ENCODE measurements at places on chromosomes 1 and 21.
A peak's percentile ranks its signal among the peaks of the same experiment; 100 is the strongest.

DNA sequence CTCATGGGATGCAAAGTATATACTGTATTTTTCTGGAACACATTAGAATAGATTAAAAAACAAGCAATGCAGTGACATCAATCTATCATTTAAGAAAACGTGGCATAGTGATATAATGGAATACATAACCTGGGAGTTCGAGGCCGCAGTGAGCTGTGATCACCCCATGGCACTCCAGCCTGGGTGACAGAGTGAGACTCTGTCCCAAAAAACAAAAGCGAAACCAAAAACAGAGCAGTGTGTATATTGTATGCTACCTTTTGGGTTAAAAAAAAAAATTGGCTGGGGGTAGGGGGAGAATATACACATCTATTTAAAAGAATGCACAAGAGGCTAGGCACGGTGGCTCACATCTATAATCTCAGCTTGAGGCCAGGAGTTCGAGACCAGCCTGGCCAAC, 13.5 kb downstream of the SLC2A1 start:
- no peak for DNase-seq

DNA sequence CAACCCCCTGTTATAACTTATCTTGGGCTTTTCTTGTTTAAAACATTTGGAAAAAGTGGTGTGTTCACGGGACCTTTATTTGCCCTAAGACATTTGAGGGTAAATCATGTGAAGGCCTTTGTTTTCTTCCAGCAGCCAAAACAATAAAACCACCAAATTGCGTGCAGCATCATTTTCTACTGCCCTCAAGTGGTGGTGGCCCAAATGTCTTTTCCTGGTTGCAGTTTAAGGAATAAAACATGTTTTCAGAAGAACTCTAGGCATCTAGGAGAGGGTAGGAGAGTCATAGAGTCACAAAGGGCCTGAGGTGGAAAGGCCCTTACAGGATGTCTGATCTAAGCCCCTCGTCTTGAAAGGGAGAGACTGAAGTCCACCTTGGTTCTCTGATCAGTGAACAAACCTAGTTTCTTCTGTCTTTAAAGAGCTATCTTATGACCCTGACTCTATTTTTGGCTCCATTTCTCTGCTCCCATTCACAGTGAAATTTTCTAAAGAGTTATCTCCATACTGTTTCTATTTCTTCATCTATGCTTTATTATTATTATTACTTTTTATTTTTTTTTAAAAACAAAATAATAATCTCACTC, 16.0 kb upstream of the EPS15 start:
- peak; percentile 45 for DNase-seq

GRCh38 chr1:206110161-206110560, 7.0 kb downstream of the AVPR1B start:
- no peak for DNase-seq

GRCh38 chr1:213374369-213374768, 323.3 kb downstream of the RPS6KC1 start:
- DNase-seq = peak; percentile 88

GRCh38 chr1:173682184-173682583, 12.5 kb upstream of the ANKRD45 start:
- peak; percentile 12 for DNase-seq

- DNase-seq = no peak
These were observed 330.9 kb downstream of the CHRM3 start for GRCh38 chr1:239717097-239717917.

DNA sequence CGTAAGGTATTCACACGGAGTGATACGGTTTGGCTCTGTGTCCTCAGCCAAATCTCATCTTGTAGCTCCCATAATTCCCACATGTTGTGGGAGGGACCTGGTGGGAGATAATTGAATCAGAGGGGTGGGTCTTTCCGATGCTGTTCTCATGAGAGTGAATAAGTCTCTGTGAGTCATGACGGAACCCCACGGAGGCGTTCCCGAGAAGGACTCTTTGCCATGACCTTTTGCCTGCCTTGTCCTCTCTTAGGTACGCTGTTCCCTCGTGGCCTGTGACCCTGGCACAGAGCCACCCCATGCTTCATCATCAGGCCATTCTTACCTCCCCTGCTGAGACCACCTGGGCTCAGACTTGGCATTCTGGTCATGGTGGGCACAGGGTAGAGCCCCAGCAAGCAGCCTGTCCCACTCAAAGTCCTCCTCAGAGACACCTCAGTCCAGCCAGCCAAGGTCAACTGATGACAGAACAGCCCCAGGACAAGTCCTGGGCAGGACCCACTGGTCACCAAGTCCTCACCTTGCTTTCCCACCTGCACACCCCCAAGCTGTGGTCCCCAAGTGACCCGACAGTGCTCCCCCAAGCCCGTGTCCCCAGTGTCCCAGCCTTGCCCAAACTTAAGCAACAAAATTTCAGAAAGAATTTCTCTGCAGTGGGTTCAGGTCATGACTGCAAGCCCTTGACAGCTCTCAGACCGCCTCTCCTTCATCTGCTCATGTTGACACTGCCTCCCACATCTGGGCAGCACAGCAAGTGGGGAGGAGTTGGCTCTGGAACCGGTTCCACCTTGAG, 158.4 kb downstream of the ACTL8 start:
- no peak for DNase-seq

- DNase-seq = no peak
These were observed 12.8 kb upstream of the MPL start for GRCh38 chr1:43324810-43325209.

- peak; percentile 55 for DNase-seq
These were observed 67.7 kb downstream of the SSBP3 start for GRCh38 chr1:54338464-54338863.

DNA sequence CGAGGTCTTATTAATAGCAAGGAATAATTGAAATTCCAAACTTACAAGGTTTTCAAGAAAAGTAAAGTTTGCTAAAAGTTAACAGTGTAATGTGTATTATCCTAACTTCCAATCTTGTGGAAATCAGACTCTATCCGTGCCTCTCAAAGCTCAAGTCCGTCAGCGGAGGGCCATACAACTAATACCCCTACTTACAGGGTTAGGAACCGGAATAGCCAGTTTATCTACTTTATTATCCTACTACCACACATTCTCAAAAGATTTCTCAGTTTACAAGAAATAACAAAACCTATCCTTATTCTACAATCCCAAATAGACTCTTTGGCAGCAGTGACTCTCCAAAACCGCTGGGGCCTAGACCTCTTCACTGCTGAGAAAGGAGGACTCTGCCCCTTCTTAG, 457.8 kb downstream of the PTPRC start:
- DNase-seq = peak; percentile 18

- no peak for DNase-seq
These were observed 66.8 kb downstream of the OBSCN start for GRCh38 chr1:228274452-228275178.

- no peak for DNase-seq
These were observed 10.9 kb upstream of the CCT8 start for GRCh38 chr21:29084372-29084771.

DNA sequence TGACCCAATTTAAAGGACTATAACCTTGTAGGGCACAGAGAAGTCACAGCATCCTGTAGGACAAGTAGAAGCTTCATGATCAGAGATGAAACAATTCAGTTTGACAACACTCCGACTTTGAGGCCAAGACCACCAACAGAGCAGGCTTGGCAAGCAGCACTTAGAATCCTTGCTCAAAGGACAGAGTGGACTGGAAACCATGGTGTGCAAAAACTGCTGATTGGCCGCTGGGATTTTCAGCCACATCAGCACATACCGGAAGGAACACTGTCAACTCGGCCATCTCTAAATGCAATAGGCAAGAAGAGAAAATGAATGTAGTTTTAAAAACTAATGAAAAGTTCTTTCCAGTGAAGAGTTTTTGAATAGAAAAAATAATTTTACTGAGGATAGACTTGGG, 92.0 kb upstream of the PRMT6 start:
- DNase-seq = no peak

- no peak for DNase-seq
These were observed 18.0 kb upstream of the SNRPE start for GRCh38 chr1:203843435-203843834.

DNA sequence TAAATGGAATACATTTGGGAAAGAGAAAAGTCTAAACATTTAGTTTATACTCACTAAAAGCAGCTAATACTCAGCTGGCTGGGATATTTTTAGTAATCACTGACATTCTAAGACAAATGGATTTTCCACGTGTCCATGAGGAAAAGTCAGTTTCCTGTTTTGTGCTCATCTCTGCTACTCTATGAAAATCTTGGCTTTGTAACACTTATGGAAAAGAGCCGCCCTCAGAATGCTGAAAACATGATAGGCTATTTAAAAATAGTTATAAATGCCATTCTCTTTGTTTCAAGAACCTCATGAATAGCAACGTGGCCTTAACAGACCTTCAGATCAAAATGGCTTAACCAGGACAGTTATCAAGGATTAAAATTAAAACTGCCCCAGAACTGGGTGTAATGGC, 29.9 kb downstream of the MRAP start:
- no peak for DNase-seq

GRCh38 chr1:48654606-48655210, 122.0 kb downstream of the BEND5 start:
- peak; percentile 17 for DNase-seq

GRCh38 chr1:171113382-171113781, 22.7 kb downstream of the FMO3 start:
- no peak for DNase-seq

DNA sequence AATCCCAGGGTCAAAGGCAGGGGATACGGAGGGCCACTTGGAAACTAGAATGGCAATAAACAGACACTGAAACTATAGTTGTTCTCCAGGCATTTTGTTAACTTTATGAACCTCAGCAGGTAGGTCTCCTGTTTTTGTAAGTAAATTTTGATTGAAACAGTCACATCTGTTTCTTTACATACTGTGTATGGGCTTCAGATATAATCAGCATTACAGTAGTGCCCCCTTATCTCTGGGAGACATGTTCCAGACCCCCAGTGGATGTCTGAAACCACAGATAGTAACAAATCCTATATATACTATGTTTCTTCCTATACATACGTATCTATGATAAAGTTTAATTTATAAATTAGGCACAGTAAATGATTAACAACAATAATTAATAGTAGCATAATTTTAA, 11.5 kb downstream of the STIL start:
- no peak for DNase-seq

- DNase-seq = peak; percentile 80
These were observed 26.7 kb downstream of the BTG3 start for GRCh38 chr21:17585875-17586450.

DNA sequence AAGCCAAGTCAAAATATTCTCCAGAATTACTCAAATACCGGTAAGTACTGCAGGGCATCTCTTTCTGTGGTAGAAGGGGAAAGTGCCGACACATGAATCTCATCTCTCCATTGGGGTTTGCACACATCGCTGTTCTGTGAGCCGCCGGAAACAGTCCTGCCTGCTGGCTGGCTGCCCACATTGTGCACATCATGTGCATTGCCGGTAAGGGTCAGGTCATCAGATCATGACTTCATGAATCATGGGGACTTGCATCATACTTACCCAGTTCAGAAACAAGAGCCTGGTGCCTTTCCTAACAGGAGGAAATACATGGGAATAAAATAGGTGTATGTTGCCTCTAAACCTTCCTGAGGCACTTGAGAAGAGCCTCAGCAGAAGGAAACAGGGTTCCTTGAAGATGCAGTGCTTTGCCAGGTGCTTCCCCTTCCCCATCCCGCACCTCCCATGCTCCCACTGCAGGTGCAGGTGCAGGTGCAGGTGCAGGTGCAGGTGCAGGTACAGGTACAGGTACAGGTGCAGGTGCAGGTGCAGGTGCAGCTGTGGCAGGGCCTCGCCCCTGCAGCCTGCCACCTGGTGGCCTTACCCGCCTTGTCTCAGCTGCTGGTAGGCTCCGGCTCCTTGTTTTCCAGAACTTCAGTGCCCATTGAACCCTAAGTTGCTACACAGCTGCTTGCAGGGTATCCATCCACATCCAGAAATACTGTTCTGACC, 26.5 kb downstream of the GPR137B start:
- no peak for DNase-seq

DNA sequence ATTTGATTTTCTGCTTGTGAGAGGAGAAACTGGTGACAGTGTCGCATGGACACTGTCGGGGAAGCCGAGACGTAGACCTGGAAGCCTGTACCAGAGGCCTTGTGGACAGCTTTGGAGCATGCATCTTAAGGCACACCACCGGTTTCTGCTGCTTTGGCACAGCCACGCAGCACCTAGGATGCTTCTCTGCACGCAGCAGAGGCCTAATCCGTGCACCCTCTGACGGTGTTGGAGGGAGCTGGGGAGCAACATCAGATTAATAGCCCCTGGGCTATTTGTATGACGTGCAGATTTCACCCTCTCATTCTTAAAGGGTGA, 30.3 kb downstream of the TEX35 start:
- no peak for DNase-seq

- DNase-seq = no peak
These were observed 77.5 kb downstream of the ARID4B start for GRCh38 chr1:235250430-235250829.

DNA sequence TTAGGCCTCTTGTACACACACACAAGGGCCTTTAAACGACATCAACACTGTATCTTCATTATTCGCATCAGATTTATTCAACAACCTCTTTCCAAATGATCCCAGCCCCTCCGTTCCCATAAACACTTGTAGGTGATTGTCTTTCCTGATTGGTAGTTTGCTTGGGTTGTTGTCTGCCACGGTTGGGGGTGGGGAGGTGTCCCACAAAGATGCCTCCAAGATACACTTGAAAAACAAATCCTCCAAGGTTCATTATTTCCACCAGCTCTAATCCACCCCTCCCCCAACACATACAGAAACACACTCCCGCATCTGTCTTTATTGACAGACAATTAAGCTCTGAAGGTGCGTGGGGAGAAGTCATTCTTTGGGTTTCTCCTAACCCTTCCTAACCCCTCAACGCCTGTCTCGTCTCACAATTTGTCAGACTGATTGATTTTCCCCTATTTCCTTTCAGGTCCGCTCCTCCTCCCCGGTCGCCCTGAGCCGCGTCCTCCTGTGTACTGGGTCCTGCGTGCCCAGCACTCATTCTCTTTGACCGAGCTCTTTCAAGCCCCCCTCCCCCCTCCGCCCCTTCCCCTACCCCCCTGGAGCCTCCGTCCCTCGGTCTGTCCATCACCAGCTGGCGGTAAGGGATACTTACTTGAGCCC, 1.4 kb downstream of the WDR26 start:
- DNase-seq = peak; percentile 28

DNA sequence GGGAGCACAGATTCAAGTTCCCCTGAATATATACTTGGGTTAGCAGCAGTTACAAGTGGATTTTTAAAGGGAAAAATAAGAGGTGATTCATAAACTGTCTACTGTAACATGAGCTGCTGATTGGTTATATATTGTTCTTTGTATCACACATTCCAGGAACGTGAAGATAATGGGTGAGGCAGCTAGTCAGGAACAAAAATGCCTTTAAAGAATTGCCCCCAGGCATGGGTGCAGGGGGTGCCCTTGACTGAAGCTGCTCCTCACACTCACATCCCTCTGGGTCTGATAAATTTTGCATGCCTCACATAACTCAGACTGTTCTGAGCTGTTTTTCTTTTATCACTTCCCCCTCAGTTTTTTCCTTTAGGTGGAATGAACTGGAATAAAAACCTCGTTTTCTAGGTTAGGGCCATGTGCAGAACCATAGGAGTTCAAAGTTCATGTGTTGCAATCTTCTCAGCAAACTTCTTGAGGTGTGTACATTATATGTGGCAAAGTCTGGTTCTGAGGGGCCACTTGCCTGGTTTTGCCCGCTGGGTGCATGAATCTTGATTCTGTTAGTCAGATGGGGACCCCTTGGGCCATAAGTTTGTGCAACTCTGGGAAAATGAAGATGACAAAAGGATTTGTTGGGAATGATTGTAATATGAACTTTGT, 21.1 kb downstream of the TBX19 start:
- DNase-seq = no peak

All from tongue (tissue), 3 donors.